ENCODE measurements at places on chromosomes 4 and X. TPM values are rescaled to one million over a fixed set of nuclear protein-coding genes. Genes with fewer than 3 reads are reported as not detected.

Gene FRMD7
- total RNA-seq = not detected

Gene LRAT
- total RNA-seq = 0.38 TPM

Gene PRKG2
- total RNA-seq = 3.3 TPM

Gene WDR17
- total RNA-seq = 9.1 TPM

Gene SPINK2
- not detected for total RNA-seq

Gene MAEA
- 29.9 TPM for total RNA-seq

- no peak for DNase-seq
These were observed 784.3 kb upstream of the POU3F4 start for GRCh38 chrX:82723806-82724205.

DNA sequence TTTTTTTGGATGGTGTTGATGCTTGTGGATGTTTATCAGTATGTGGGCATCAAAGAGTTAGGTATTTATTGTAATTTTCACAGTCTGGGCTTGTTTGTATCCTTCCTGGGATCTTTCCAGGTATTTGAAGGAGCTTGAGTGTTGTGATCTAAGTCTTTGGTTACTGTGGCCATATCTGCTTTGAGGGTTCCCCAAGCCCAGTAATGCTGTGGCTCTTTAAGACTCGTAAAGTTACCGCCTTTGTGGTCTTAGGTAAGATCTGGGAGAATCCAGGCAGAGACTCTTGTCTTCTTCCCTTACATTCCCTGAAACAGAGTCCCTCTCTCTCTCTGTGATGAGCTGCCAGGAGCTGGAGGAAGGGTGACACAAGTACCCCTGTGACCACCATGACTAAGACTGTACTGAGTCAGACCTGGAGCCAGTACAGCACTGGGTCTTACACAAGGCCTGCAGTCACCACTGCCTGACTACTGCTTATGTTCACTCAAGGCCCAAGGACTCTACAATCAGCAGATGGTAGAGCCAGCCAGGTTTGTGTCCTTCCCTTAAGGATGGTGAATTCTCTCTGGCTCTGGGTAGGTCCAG is 62.2 kb downstream of the FMR1NB start:
- DNase-seq = no peak

GRCh38 chrX:37686369-37686995 is 891 bp downstream of the XK start:
- DNase-seq = no peak

- no peak for DNase-seq
These were observed 465 bp downstream of the HAUS7 start for GRCh38 chrX:153469811-153470410.

- DNase-seq = no peak
These were observed 87.8 kb downstream of the SMIM20 start for GRCh38 chr4:26001816-26002215.

DNA sequence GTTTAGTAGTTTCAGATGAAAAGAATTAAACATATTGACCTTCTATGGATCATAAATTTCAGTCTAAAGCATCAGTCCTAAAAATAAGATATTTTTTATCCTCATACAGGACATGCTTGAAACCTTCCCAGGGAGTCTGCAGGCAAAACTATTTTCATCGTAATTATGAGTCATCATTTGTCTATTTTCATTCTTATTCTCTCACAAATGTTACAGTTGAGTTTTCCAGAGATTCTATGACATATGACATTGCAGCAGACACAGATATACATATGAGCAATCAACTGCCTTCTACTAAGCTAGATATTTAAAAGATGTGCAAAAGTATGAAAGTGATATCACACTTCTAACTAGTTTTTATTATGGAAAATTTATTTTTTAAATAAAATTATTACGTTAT is 398.0 kb downstream of the MAGEB5 start:
- no peak for DNase-seq

- DNase-seq = peak; percentile 33
These were observed at the start of gene TMEM154 for GRCh38 chr4:152679414-152680281. Gene TMEM154, minus strand, starts transcription at chr4:152679997. Its CDS starts 64 bp downstream, at chr4:152679933.

DNA sequence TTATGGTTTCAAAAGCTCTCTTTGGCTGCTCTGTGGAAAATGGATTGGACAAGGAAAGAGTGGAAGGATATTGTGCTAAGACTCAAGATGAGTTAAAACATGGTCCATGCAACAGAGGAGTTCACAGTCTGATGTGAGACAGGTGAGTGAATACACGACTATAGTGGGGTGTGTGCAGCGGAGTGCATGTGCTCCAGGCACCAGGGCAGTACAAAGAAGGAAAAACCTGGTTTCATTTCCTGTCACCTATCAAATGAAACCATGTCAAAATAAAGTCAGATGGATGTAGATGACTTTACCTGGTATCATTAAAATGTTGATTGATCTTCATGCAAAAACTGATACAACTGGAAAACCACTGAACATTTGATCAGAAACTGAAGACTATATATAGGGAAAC is 241.0 kb upstream of the RASGEF1B start:
- no peak for DNase-seq

GRCh38 chr4:149555146-149555545 is 260.5 kb downstream of the IQCM start:
- DNase-seq = no peak

- peak; percentile 39 for DNase-seq
These were observed 1027.3 kb downstream of the PCDH18 start for GRCh38 chr4:136505020-136505419.

- no peak for DNase-seq
These were observed 1.8 kb downstream of the TBC1D25 start for GRCh38 chrX:48541140-48541814.

DNA sequence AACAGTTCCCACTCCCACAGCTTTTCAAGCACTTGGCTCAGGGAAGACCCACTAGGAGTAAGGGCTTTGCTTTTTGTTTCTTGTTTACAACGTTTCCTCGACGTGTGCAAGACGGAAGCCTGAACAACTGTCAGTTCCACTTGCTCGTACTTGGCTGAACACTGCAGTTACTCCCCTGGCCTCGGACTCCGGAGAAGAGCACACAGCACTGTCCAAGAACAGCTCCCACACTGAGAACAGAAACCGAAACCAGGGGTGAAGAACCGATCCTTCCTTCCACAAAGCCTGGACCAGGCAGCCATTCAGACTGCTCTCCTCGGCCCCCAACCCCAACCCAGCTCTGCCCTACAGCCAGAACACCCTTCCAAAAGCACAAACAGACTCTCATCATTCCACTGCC is 25.5 kb downstream of the IRF2 start:
- DNase-seq = no peak

DNA sequence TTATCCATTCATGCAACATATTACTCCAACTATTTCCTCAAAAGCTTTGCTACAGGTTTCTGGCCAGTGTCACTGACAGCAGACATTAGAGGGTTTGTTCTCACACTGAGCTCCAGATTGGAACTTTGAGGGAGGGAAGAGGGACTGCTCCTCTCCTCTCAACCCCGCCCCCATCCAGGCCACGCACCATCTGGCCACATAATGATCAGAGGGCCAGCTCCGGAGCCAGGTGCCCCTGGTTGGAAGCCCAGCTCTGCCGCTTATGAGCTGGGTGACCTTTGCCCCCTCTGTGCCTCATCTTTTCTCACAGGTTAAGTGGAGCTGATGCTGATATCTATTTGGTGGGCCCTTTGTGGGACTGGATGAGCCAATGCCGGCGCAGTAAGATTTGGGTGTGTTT is 55.8 kb downstream of the C4orf50 start:
- DNase-seq = no peak
